ENCODE measurements at places on chromosomes 5 and 9.

DNA sequence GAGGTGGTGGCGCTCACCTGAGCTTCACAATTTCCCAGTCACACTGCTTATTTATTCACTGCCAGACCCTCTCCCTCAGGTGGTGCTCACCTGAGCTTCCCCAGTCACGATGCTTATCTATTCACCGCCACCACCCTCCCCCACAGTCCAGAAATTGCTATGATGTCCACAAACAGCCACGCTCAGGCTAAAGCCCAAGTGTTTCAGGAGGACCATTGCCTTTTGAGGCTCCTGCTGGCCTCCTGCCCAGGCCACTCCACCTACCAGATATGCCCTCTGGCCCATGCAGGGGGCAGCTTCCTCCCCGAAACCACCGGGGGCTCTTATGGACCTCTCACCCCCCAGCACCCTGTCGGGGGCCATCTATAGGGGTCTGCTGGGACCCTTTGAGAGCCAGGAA, 4.6 kb downstream of the PDLIM7 start:
- no peak for DNase-seq

- DNase-seq: peak; percentile 93
Measured at GRCh38 chr5:95646569-95647431, at the start of gene RFESD. RFESD (plus strand) TSS chr5:95646777; CDS start chr5:95652272, 5,495 bp downstream.

DNA sequence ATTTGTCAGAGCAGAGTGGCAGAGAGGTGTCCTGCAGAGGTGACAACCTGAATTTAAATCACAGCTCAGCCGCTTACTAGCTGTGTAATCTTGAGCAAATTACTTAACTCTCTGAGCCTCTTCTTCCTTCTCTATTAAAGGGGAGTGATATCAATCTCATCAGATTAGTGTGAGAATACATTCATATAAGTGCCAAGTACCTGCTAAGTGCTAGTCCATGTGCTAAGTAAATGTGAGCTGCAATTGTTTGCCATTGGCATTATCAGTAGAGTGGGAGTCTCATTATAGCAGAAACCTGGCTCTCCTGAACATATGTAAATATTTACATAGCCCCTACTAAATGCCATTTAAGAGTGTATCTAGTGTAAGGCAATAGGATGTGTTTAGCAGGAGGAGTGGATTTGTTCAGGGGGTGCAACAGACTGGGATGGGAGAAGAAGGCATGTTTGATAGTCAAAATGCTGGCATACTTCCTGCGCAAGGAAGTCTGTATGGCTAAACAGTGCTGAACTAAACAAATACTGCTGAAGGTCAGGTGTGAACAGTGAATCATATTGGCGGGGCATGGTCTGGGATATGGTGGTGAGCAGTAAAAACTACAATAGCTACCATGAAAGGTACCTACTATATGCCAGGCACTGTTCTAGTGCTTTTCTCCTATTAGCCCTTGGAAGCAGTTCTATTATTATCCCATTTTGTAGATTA, 74.5 kb downstream of the F2RL2 start:
- DNase-seq: no peak

- DNase-seq: no peak
Measured at GRCh38 chr5:76583163-76584047, 39.8 kb downstream of the F2RL2 start.

DNA sequence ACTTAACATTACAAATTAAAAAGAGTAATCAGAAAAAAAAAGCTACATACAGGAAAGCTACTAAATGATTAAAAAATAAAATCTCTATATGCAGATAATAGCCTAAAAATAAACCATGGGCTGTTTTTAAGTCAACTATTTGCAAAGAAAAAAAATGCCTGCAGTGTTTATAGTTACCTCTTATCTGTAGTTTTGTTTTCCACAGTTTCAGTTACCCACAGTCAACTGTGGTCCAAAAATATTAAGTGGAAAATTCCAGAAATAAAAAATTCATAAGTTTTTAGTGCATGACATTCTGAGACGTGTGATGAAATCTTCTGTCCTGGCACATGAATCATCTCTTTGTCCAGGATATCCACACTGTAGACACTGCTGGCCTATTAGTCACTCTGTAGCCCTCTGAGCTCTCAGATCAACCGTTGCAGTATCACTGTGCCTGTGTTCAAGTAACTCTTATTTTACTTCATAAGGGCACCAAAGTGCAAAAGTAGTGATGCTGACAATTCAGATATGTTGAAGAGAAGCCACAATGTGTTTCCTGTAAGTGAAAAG, 59.2 kb downstream of the PRELID2 start:
- DNase-seq: no peak

GRCh38 chr9:92435263-92435662, 11.0 kb upstream of the OMD start:
- DNase-seq: no peak
